AG10803 (cell line): ENCODE measurements at places on chromosomes 4 and X.

- DNase-seq: no peak
These were observed 4.2 kb upstream of the CXCL3 start for GRCh38 chr4:74042681-74043080.

GRCh38 chrX:22740836-22741235 lies 258.9 kb upstream of the DDX53 start:
- no peak for DNase-seq

DNA sequence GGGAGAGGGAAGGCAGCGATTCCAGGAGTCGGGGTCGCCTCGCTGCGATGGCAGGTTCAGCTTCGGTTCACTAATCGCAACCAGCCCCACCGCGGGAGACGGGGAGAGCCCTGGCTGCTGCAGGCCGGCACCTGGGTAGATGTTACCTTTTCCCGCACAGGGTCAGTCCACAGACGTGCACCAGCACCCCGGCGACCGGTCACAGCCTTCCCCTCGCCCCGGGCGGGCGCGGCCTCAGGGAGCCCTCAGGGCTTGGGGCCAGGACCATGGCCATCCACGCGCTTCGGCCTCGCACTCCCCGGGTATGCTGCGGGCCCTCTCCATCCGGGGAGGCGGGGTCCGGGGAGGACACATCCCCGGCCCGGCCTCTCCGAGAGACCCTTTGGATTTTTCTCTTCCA lies 26.1 kb upstream of the EXOC1L start:
- no peak for DNase-seq

DNA sequence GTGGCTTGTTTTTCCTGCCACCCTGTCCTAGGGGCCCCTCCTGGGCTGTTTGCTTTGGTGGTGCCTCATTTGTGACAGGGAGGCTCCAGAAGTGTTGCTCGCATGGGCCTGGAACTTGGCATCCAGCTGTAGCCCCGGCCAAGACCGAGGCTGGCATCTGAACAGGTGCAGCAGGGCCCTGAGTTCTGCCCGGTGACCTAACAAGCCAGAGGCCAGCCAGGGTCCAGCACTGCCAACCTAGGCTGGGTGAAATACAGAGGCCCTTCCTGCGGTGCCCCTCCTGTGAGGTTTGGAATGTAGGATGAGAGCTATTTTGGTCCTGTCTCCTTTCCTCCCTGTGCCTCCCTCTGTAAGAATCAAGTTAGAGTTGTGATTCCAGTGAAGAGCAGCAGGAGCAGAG lies 58.5 kb downstream of the STARD8 start:
- DNase-seq: no peak

- no peak for DNase-seq
These were observed 8.2 kb downstream of the SYN1 start for GRCh38 chrX:47611489-47611888.

- no peak for DNase-seq
These were observed 1830.0 kb upstream of the IGFBP7 start for GRCh38 chr4:58940167-58940566.

DNA sequence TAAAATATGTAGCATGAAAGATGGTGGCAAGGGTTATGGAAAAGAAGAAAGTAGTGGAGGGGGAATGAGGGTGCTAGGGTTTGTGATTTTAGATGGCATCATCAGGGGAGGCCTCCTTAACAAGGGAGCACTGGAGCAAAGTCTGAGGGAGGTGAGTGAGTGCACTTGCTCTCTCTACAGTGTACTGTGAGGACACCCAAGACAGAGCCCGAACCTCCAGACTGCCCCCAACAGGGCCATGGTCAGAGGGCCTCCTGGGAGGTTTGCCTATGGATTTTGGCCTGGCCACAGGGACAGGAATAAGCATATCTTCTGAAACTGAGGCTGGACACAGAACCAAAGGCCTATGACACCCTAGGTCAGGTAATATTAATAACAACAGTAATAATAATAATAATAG lies 21.4 kb upstream of the PJA1 start:
- no peak for DNase-seq

DNA sequence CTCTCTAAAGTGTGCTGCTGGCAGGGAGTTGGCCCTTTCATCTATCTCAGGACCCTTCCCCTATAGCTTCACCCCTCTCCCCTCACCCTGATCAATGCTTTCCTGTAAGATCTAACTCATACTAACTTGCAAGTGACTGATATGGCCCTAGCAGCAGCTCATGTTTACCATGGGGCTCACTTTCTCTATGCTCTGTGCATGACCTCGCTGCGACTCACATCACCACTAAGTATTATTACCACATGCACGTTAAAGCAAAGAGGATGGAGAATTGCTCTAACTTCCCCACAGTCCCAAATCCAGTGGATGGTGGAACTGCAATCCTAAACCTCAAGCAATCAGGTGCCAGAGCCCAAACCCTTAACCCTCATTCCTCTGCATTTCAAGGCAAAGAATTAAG lies 626.6 kb downstream of the MID1IP1 start:
- DNase-seq: peak; percentile 45

DNA sequence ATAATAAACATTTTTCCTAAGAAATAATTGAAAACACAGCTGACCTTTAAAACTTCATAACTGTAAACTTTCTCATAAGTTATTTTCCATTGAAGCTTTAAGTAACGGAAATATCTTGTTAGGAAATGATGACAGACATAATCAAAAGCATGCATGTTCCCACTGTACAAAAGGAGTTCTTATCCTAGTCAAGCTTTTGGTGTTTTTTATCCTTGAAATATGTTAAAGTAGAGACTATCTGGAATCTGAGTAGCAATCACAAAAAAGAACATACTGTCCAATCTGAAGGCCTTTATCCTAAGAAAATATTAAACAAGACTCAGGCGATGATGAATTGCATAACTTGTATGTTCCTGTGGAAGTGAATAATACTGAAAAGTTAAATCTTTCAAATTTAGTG lies 14.4 kb downstream of the GEMIN8 start:
- DNase-seq: peak; percentile 55

DNA sequence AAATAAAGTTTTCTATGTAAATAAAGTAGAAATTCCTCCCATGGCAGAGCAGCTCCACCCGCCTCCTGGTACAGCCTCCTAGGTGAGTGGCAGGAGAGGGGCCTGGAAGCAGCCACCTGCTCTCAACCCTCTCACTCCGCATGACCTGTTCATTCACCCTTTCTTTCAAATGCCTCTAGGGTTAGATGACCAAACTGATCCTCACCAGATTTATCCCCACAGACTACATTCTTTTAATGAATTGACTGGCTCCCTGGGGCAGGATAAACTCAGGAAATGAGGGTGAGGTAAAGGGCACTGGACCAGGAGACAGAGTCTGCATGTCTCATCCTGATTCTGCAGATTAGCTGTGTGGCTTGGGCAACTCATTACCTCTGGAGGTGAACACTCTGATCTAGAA lies 32.6 kb upstream of the NKX6-1 start:
- no peak for DNase-seq

GRCh38 chr4:182265881-182266280 lies 22.7 kb downstream of the TENM3 start:
- DNase-seq: no peak

DNA sequence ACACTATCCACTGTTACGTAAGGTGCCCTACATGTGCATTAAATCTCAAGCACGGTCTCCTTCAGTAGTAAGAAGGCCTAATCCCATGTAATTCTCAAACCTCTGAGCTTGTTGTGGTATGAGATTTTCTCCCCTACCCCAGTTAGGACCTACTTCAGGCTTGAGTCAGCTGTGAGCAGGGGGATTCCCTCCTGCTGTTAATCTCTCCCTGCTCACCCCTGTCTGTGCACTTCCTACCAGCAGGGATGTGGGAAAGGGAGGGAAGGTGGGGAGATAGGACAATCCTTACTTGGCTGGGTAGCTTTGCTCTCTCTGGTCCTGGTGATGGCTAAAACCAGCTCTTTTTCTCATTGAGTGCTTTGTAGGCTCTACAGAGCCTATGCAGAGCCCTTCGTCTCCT lies 60.8 kb downstream of the PALLD start:
- DNase-seq: no peak

DNA sequence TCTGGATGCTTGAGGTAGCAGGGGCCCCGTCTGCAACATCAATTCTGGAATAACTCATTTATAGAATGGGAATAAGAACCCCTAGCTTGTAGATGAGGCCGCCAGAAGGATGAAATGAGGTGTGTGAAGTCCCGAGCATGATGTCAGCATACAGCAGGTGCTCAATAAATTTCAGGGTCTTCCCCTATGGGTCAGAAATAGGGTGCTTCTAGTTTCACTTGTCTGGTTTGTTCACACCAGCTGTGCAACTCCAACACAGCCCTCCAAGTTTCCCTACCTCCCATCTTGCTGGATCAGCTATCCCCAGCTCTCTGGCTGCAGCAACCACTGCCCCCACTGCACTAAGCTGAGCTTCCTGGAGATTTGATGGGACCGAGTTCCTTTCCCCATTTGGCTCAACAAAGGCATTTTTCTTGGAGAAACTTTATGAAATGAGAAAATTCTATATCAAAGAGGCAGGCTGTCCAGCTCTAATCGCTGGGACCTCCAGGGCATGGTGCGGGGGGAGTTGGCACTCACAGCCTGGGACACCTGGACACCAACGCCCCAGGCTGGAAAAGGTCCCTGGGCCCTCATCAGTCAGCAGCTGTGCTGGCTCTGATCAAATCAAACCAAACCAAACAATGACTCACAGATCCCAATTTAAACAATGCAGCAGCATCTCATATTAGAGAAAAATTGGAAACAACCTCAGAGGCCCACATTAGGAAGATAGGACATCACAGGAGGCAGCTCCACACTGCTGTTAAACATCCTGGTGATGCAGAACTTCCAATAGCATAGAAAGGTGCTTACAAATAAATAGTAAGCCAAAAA lies 13.3 kb downstream of the SLC2A9 start:
- DNase-seq: peak; percentile 13

- no peak for DNase-seq
These were observed 97.1 kb upstream of the BMPR1B start for GRCh38 chr4:94660614-94661013.

GRCh38 chr4:162016219-162016618 lies 147.6 kb downstream of the FSTL5 start:
- no peak for DNase-seq

GRCh38 chr4:126144543-126145237 lies 829.9 kb downstream of the FAT4 start:
- peak; percentile 30 for DNase-seq

DNA sequence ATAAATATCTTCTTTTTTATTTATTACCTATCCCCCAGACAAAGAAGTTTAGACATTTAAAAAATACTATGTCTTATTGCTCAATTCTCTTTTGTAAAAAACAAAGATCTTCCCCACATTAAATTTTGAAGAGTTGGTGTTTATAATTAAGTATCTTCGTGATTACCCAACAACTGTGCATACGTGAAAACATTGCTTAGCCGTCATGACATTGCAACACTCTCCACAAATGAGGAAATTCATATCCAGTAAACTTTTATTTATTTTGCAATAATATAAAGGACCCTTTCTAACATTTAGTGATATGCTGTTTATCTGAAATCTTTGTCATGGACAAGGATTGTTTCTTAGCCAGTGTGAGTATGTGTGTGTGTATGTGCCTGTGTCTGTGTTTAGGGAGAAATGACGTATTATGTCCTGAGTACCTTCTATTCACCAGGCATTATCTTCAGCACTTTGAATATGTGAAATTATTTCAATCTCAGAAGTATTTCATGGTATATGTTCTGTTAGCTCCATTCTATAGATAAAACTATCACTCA lies 26.1 kb upstream of the EREG start:
- peak; percentile 8 for DNase-seq

- no peak for DNase-seq
These were observed 2.0 kb upstream of the FATE1 start for GRCh38 chrX:151713849-151714248.

DNA sequence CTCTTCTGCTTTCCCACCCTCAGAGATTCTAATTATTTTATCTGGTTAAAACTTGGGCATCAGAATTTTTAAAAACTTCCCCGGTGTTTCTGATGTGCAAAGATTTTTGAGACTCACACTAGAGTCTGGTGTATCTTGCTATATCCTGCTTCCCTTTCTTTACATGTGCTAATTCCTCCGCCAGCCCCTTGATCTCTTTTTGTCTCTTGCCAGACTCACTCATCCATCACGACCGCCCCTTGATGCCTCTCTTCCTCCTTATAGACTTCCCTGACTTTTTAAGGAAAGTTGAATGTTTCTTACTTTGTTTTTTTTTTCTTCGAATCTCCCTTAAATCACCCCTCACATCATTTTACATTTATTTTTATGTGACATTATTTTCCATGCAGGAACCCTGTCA lies 274.9 kb upstream of the PITX2 start:
- no peak for DNase-seq

GRCh38 chr4:16416601-16417000 lies 190.3 kb upstream of the TAPT1 start:
- no peak for DNase-seq

DNA sequence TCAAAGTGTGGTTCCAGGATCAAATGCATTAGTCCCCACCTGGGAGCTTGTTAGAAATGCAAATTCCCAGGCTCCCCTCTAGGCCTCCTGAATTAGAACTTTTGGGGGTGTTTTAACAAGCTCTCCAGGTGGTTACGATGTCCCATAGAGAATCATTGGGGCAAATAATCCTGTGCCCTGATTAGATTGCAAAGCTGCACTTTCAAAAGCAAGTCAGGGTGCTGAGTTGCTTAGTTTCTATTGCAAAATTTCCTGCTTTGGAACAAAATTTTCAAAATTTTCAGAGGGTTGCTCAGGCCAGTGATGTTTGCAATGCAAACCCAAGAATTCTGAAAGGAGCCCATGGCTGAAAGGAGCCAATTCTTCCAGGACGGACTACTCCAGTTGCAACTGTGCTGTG lies 71.0 kb downstream of the MGST2 start:
- peak; percentile 25 for DNase-seq

DNA sequence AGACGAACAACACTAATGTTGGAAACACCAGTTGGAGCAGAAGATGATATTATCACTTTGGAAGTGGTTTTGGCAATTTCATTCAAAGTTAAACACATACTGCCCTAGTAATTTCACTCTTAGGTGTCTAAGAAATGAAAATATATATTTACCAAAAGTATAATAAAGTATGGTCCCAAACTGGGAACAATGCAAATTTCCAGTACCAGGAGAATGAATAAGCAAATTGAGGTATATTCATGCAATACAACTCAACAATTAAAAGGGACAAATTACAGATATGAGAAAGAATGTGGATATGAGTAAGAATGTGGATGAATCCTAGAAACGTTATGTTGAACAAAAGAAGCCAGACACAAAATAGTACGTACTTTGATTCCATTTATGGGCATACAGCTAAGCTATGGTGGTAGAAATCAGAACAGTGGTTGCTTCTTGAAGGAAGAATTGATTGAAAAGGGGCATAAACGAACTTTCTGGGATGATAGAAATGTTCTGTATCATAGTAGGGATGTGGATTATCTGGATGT lies 10.0 kb downstream of the ELMOD2 start:
- peak; percentile 43 for DNase-seq

GRCh38 chr4:118281611-118282442 lies 71.0 kb downstream of the PRSS12 start:
- DNase-seq: peak; percentile 58

DNA sequence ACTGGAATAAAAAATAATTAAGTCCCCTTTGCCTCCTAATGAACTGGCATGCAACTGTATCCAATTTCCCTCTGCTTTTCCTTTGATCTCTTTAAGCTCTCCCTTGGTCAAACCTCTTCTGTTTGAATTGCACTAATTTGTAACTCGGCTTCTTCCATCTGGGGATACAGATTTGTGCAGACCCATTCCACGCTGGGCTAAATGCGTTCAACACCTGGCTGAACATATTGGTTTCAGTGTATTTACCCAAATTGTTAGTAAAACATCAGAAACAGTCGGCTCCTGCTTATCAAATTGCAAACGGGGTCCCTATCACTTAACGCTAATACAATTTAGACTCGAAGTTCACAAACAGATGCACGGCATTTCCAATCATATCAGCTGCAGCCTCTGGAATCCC lies 124.9 kb upstream of the TAPT1 start:
- DNase-seq: no peak

- DNase-seq: no peak
These were observed 192.3 kb downstream of the TLL1 start for GRCh38 chr4:166065324-166065723.
